ENCODE measurements at places on chromosomes 7 and 10. TPM values are rescaled to one million over a fixed set of nuclear protein-coding genes. Genes with fewer than 3 reads are reported as not detected.

- no peak for DNase-seq
Measured at GRCh38 chr10:125095228-125095627, 65.1 kb downstream of the CTBP2 start.

DNA sequence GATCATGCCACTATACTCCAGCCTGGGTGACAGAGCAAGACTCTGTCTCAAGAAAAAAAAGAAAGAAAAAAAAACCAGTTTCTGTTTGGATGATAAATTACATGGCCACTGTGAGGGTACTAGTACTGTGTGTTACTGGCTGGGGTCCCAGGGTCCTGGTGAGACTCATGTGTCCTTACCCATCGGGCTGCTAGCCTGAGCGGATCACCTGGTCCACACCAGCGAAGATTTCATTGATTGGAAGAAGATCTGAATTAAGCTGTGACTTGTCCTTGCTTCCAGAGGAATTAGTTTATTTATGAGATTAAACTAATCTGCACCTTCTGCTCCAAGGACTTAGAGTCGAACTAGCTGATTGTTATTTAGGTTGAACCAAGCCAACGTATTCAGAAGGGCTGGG is 40.0 kb upstream of the BAMBI start:
- no peak for DNase-seq

DNA sequence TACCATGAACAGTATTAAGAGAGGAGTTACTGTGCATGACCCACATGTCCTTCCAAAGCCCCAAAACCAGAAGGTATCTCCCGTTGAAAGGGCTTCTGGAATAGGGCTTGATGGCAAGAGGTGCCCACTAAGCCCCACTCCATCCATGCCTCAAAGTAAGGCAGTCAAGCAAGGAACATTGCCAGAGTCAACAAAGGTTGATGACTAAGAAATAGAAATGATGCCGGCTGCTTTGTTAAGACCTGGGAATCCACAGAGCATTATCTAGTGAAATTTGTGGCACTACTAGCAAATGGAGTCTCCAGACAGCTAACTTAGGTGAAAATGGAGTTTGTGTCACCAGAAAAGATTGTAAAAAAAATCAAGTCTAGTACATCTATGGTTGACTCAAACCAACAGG is 6.2 kb downstream of the SFR1 start:
- DNase-seq, result no peak

ADAMTS14 gene
- 1.2 TPM for polyA plus RNA-seq

COL28A1 gene
- 0.11 TPM for polyA plus RNA-seq
